SJSA1 (cell line): ENCODE measurements at places on chromosomes 3 and 15. TPM values are rescaled to one million over a fixed set of nuclear protein-coding genes. Genes with fewer than 3 reads are reported as not detected.

- H3K36me3 ChIP-seq: peaks cover 27% of the 10 kb centered on the region
- H3K4me3 ChIP-seq: no peak overlapping the region
- H3K4me1 ChIP-seq: peaks cover 58% of the 10 kb centered on the region
- H3K27me3 ChIP-seq: no peaks in the 10 kb centered on the region
- 0 out of 2 replicates have a peak overlapping the region, but pooled peaks have one; percentile 23 for H3K27ac ChIP-seq
These were observed 8.7 kb downstream of the COL8A1 start for GRCh38 chr3:99647081-99647480.

- H3K27ac ChIP-seq: no peak overlapping the region
- no peak for DNase-seq
These were observed 97.4 kb downstream of the PGPEP1L start for GRCh38 chr15:98909968-98910885.

- no peak overlapping the region for H3K4me3 ChIP-seq
- H3K36me3 ChIP-seq: no peaks in the 10 kb centered on the region
- no peaks in the 10 kb centered on the region for H3K27me3 ChIP-seq
- DNase-seq: no peak
- H3K27ac ChIP-seq: no peak overlapping the region
These were observed 18.9 kb downstream of the COLQ start for GRCh38 chr3:15502616-15503015.

DNA sequence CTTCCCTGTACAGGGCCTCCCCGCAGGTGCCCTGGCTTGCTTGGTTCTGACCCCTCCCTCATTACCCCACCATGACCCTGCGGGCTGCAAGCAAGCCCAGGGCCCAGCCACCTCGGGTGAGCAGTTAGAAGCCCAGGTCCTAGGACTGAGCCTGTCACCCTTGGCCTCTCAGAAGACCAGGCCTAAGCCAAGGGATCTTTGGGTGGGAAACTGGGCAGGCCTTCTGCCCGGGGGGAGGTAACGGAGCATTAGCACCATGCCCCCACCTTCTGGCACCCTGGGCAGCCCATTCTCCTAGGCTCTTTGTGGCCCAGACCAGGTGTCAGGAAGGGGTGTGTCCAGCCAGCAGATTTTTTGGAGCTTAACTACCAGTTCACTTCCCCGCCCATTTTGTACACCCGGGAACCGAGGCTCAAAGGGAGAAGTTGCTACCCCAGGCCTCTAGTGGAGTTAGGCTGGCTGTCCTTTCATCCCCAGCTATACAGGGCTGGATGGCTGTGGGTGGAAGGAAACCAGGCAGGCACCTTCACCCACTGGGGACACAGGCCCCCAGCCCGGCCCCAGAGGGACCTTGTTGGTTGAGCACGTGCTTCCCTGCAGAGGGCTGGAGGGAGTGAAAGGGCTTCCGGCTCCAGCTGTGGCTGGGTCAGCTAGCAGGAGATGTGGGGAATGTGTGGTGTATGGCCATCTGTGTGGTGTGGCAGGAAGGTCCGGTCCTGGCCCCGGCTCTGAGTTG, 1.4 kb downstream of the CSK start:
- H3K4me1 ChIP-seq: peaks cover 30% of the 10 kb centered on the region
- no peak overlapping the region for H3K27ac ChIP-seq
- no peak for DNase-seq
- H3K4me3 ChIP-seq: peak overlapping the region; percentile 98
- no peaks in the 10 kb centered on the region for H3K27me3 ChIP-seq

- peaks cover 6% of the 10 kb centered on the region; the same call in 1 of the 2 replicates for H3K4me1 ChIP-seq
- H3K36me3 ChIP-seq: no peaks in the 10 kb centered on the region
- DNase-seq: no peak
These were observed 219.3 kb downstream of the CBLB start for GRCh38 chr3:105649480-105649879.

DNA sequence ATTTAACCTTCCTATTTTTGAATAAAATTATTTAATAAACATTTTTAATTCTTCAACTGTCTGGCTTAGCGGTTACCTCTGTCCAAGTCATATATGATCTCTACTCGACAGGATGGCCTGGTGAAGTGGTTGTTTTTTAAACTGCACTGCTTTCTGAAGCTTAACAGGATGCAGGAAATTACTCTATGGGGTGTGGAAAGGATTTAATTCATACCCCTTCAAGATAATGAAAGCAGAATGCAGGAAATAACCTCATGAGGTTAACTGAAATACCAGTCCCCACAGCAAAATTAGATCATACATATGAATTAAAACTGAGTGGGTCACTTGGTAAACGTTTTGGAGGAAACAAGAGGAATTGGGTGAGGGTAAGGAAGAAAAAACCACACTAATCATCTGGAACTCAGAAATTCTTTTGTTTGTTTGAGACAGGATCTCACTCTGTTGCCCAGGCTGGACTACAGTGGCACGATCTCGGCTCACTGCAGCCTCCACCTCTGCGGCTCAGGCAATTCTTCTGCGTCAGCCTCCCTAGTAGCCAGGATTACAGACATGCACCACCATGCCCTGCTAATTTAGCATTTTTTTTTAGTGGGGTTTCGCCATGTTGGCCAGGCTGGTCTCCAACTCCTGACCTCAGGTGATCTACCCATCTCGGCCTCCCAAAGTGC, 50.1 kb downstream of the LYSMD4 start:
- no peak for DNase-seq
- peaks cover 8% of the 10 kb centered on the region; the same call in 1 of the 2 replicates for H3K36me3 ChIP-seq
- H3K27me3 ChIP-seq: no peaks in the 10 kb centered on the region
- H3K27ac ChIP-seq: no peak overlapping the region

DNA sequence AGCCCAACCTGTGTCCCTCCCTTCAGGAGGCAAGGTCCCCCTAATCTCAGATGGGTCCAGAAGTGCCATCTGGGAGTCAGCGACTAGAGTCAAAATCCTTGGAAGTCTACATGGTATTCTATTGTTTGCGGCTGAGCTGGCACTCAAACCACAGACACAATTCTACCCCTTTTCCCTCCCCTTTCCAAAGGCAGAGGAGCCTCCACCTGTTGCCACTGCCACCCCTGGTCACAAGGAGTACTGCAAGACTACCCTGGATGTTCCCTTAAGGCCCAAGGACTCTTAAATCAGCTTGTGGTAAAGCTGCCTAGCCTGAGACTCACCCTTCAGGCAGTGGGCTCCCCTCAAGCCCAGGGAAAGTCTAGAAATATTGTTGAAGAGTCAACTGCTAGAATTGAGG, 4.3 kb upstream of the OR5H6 start:
- no peak for DNase-seq
- H3K4me3 ChIP-seq: no peak overlapping the region
- no peaks in the 10 kb centered on the region for H3K36me3 ChIP-seq
- no peaks in the 10 kb centered on the region for H3K4me1 ChIP-seq
- no peak overlapping the region for H3K27ac ChIP-seq
- no peaks in the 10 kb centered on the region; the same call in 1 of the 2 replicates for H3K27me3 ChIP-seq

GRCh38 chr15:37891766-37892368, 42.6 kb upstream of the TMCO5A start:
- peaks cover 19% of the 10 kb centered on the region for H3K4me1 ChIP-seq
- DNase-seq: no peak
- H3K4me3 ChIP-seq: no peak overlapping the region
- H3K27ac ChIP-seq: peak overlapping the region; percentile 29; the same call in 1 of the 2 replicates
- no peaks in the 10 kb centered on the region for H3K36me3 ChIP-seq
- no peaks in the 10 kb centered on the region for H3K27me3 ChIP-seq

GRCh38 chr3:42123012-42123581, 31.9 kb downstream of the TRAK1 start:
- H3K4me3 ChIP-seq: no peak overlapping the region
- no peaks in the 10 kb centered on the region for H3K27me3 ChIP-seq
- peaks cover 2% of the 10 kb centered on the region; the same call in 1 of the 2 replicates for H3K36me3 ChIP-seq
- peaks cover 13% of the 10 kb centered on the region for H3K4me1 ChIP-seq
- no peak for DNase-seq

DNA sequence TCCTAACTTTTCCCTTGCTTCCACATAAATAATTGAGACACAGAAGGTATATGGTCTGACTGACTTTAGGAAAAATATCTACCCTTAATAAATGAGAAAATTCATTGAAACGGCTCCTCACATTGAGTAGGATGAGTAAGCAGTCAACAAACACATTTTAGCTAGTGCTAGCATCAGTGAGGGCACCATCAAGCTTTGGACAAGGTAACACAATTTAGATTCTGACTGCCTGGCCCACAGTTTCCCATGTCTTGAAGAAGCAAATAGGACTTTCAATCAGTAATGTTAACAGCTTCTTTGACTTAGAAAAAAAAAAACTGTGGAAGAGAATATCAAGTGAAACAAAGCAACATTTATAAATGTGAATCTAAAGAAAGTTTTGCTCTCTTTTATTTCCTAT, 70.1 kb upstream of the MBNL1 start:
- no peaks in the 10 kb centered on the region for H3K36me3 ChIP-seq
- DNase-seq: no peak
- no peaks in the 10 kb centered on the region; the same call in 1 of the 2 replicates for H3K4me1 ChIP-seq

DNA sequence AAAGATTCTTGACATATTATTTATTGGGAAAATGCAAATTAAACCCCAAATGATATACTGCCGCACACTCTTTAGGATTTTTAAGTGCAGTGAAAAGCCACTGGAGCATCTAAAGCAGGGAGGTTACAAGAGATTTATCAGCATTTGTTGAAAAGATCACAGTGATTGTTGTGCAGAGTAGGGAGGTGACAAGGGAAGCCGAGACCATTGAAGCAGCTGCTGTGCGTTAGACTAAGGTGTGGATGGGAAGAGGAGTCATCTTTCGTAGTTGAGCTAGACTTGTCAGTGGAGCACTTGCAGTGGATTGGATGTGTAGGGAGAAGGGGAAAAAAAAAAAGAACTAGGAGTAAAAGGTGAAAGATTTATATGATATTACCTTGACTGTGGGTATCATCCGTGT, 854.6 kb downstream of the NTRK3 start:
- H3K27ac ChIP-seq: no peak overlapping the region
- no peaks in the 10 kb centered on the region for H3K4me1 ChIP-seq
- no peak for DNase-seq
- no peaks in the 10 kb centered on the region for H3K36me3 ChIP-seq

DNA sequence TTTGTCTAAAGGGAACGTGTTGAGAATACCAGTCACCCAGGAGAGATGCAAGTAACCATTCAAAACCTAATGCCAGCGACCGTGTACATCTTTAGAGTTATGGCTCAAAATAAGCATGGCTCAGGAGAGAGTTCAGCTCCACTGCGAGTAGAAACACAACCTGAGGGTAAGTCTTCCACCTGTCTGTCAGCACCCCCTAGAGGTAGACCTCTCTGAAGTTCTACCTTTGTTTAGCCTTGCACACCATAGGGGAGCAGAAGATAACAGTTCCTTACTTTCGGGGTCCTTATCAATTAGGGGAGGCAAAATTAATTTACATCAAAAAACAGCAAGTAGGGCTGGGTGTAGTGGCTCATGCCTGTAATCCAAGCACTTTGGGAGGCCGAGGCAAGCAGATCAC, 124.4 kb downstream of the HCN4 start:
- H3K4me1 ChIP-seq: no peaks in the 10 kb centered on the region
- H3K4me3 ChIP-seq: no peak overlapping the region
- no peak for DNase-seq

DNA sequence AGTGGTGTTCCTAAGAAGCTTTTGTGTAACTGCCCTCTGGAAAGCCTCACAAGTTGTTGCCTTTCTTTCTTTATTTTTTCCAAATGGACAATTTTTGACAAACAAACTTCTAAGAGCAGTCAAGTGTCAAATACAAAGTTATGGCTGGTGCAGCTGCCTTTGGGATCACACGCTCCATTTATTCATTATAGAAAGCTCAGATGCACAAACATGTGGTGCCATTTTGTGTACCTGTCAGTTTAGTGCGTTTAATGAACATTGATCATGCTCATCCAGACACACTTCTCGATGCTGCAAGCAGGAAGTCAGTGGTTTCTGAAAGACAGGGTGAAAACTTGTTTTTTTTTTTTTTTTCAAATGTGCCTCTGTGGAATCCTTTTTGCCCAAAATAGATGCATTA, 324.5 kb downstream of the CNTN4 start:
- no peak overlapping the region for H3K27ac ChIP-seq
- no peaks in the 10 kb centered on the region for H3K36me3 ChIP-seq
- H3K4me1 ChIP-seq: no peaks in the 10 kb centered on the region
- no peaks in the 10 kb centered on the region for H3K27me3 ChIP-seq

GRCh38 chr3:16534640-16535262, 21.3 kb upstream of the RFTN1 start:
- H3K4me1 ChIP-seq: no peaks in the 10 kb centered on the region
- no peaks in the 10 kb centered on the region for H3K36me3 ChIP-seq
- no peak for DNase-seq

DNA sequence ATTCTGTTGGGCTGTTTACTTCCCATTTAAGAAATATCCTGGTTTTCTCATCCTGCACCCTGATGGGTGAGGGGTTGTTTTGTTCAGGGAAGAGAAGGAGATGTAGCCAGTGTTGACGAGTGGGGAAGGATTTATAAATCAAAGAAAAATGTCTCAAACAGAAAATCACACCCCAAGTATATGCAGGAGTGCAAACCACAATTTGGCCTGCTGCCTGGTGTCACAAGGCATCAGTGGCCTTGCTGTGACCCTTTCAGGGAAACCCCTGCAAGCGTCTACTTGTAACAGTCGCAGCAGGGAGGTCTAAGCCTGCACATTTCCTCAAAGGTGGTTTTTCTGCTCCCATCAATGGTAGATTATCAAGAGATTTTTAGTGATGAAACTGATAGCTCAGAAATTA, 132.6 kb upstream of the LRRN1 start:
- H3K4me3 ChIP-seq: no peak overlapping the region
- H3K27ac ChIP-seq: no peak overlapping the region
- H3K4me1 ChIP-seq: peaks cover 4% of the 10 kb centered on the region; the same call in 1 of the 2 replicates

DNA sequence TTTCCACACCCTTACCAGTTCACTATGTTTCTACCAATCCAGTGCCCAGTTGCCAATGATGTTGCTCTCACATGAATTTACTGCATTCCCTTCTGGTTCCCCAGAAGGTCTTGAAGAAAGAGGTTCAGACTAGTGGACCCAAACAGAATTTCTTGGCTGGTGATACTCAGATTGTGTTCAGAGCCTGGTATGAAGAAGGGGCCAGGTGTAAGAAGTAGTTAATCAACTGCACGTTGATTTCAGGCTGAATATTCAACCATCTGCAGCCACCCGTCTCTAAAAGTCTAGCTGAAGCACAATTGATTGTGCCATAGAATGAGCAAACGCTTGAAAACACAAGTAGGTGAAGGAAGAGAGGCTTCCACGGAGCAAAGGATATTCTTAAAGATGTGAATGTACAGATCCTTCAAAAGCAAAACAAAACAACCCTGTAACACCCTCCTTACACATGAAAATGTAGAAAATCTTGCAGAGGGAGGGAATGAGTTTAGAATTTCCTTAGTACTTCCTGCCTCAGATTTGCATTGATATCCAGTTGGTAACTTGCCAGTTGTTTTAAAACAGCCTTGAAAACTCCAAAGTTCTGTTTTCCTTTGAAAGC, 4.7 kb downstream of the RBMS3 start:
- H3K36me3 ChIP-seq: peaks cover 5% of the 10 kb centered on the region; the same call in 1 of the 2 replicates
- DNase-seq: no peak
- H3K4me1 ChIP-seq: peaks cover 24% of the 10 kb centered on the region
- H3K27me3 ChIP-seq: no peaks in the 10 kb centered on the region

Gene DPPA2
- not detected in 2 replicates for total RNA-seq

Gene C15orf62
- total RNA-seq: 0.03 TPM in 1 of 2 replicates, not detected in the other

Gene GOLGA8T
- 0.32 TPM in 1 of 2 replicates, not detected in the other for total RNA-seq

Gene TIPIN
- 32.2 and 47.7 TPM in 2 replicates for total RNA-seq

Gene IL12A
- 0.09 and 5.5 TPM in 2 replicates for total RNA-seq

Gene UBL7
- 32.8 and 54.5 TPM in 2 replicates for total RNA-seq

Gene ACAN
- total RNA-seq: not detected in 2 replicates

Gene SLC6A20
- 0.03 TPM in 1 of 2 replicates, not detected in the other for total RNA-seq

Gene PRR20G
- total RNA-seq: not detected in 2 replicates

Gene MESP1
- 0.26 TPM in 1 of 2 replicates, not detected in the other for total RNA-seq
